ENCODE measurements at places on chromosomes 4 and X. TPM values are rescaled to one million over a fixed set of nuclear protein-coding genes. Genes with fewer than 3 reads are reported as not detected.

Gene SPANXA2
- total RNA-seq, result not detected

Gene HOPX
- 1.1 TPM for total RNA-seq

Gene SLC26A1
- total RNA-seq, result 0.13 TPM

Gene HS3ST1
- total RNA-seq, result 1.1 TPM

Gene TKTL2
- total RNA-seq, result not detected

Gene MFAP3L
- 0.16 TPM for total RNA-seq

Gene USP27X
- total RNA-seq, result 4.4 TPM

Gene MAGEC1
- not detected for total RNA-seq

Gene CT45A6
- total RNA-seq, result not detected

Gene GPR143
- 1.5 TPM for total RNA-seq

Gene RPL9
- total RNA-seq, result 734 TPM

Gene ADH7
- total RNA-seq, result not detected

Gene NPY5R
- total RNA-seq, result not detected

Gene TRPC3
- under 0.01 TPM for total RNA-seq

Gene VSIG4
- not detected for total RNA-seq

Gene CSN1S1
- total RNA-seq, result not detected

Gene FRMPD4
- total RNA-seq, result 0.16 TPM

Gene PROM1
- under 0.01 TPM for total RNA-seq

Gene MAGEB1
- total RNA-seq, result not detected

Gene BEND2
- total RNA-seq, result not detected

Gene SEC31A
- 299 TPM for total RNA-seq

Gene PORCN
- 10.3 TPM for total RNA-seq

Gene GNL3L
- total RNA-seq, result 38.5 TPM

Gene ZNF732
- total RNA-seq, result 0.81 TPM

Gene TMSB15A
- total RNA-seq, result 0.82 TPM

Gene GABRE
- 2.4 TPM for total RNA-seq

Gene PRDM8
- not detected for total RNA-seq

Gene DCHS2
- not detected for total RNA-seq

Gene OSTC
- 140 TPM for total RNA-seq

Gene UGT2B17
- not detected for total RNA-seq

Gene RBPJ
- 26.2 TPM for total RNA-seq

Gene RASSF6
- total RNA-seq, result not detected

Gene P2RY8
- 0.38 TPM for total RNA-seq

Gene WAS
- not detected for total RNA-seq

Gene FAM47A
- total RNA-seq, result not detected

Gene CHRDL1
- total RNA-seq, result not detected

Gene SMPX
- not detected for total RNA-seq

Gene ADGRG2
- not detected for total RNA-seq

Gene MTHFD2L
- 22.5 TPM for total RNA-seq

Gene NLGN3
- total RNA-seq, result 0.19 TPM

Gene HMX1
- not detected for total RNA-seq

Gene FAM156A
- 5.5 TPM for total RNA-seq

Gene SNX25
- total RNA-seq, result 53.5 TPM

Gene ZFP92
- 0.69 TPM for total RNA-seq

Gene C4orf51
- not detected for total RNA-seq

Gene GJB1
- total RNA-seq, result not detected

Gene STPG2
- total RNA-seq, result 0.13 TPM

Gene MAGED4
- total RNA-seq, result 6.2 TPM

Measured in bladder microvascular endothelial cell (primary cell).